NCI-H526 treated with DMSO at 0.1 percent for 48 hours (cell line): ENCODE measurements at places on chromosomes 2 and 18.

GRCh38 chr2:29990129-29990528 is 68.7 kb upstream of the ALK start:
- DNase-seq = no peak

DNA sequence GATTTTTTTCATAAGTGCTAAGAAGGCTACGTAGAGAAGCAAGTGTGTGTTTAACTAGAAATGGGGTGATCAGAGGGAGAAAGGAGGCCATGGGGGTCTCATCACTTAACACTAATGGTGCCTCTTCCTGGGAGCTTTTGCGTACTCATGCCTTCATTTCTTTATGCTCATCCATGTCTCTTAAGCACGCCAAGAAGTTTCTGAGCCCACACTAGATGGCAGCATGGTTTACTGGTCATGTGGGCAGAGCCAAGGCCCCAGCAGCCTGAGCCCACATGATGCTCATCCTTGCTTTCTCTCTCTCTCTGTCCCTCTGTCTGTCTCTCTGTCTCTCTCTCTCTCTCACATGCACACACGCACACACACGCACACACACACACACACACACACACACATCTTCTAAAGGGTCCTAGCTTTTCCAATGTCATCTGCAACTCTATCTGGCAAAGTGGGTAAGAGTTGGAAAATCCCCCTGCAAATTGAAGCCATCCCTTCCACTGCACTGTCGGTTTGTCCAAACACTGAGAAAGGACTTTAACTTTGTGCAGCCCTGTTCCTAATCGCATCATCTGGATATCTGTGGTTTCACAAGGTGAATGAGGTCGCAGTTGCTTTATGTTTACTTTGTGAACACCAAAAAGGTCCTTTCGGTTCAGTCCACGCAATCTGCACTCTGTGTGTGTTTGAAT is 137.1 kb upstream of the CCDC68 start:
- peak; percentile 38 for DNase-seq

GRCh38 chr18:46712406-46712805 is 44.4 kb downstream of the ST8SIA5 start:
- DNase-seq = no peak

DNA sequence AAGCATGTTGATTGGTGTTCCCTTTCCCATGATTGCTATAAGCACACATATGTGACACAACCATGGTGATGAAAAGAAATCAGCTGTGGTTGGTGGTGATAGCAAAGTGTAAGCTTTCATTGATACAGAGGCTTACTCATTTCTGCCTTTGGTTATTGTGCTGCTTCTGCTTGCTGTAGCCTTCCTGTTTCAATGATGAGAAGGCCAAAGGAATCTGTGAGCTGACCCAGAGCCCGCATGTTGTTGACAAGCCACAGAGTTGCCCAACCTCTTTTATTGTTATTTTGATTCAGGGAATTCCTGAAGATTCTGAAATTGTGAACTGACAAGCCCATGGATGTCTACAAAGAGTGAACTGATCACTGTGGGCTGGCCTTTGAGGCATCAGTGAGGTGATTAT is 164.4 kb downstream of the TMEFF2 start:
- DNase-seq = no peak

DNA sequence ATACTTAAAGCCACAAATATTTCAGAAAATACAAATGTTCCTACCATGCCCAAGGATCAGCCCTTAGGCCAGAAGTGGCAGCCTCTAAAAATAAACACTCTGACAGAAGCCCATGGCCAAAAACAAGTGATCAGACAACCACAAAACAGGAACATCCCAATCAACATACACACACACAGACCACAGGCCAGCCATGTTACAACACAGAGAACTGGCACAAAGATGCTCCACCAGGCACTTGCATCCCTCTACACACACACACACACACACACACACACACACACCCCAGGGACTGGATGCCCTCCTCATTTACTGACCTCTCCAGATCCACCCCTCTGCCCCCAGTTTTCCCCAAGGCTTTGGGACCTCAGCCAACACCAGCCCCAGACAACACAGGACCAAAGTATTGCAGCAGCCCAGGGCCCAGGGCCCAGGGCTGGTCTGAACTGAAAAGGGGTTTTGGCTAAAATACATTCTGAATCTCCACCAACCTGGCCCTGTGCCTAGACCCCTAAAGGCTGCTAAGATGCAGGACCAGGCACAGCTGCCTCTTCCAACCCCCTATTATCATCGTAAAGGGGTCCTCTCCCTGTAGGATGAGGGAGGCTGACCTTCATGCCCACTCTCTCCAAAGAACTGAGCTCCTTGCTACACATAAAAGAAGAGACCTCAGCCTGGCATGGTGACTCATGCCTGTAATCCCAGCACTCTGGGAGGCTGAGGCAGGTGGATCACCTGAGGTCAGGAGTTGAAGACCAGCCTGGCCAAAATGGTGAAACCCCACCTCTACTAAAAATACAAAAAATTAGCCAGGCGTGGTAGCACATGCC is 151.4 kb downstream of the TNS1 start:
- DNase-seq = no peak

GRCh38 chr2:47437287-47437686 is 34.3 kb downstream of the MSH2 start:
- DNase-seq = peak; percentile 10

DNA sequence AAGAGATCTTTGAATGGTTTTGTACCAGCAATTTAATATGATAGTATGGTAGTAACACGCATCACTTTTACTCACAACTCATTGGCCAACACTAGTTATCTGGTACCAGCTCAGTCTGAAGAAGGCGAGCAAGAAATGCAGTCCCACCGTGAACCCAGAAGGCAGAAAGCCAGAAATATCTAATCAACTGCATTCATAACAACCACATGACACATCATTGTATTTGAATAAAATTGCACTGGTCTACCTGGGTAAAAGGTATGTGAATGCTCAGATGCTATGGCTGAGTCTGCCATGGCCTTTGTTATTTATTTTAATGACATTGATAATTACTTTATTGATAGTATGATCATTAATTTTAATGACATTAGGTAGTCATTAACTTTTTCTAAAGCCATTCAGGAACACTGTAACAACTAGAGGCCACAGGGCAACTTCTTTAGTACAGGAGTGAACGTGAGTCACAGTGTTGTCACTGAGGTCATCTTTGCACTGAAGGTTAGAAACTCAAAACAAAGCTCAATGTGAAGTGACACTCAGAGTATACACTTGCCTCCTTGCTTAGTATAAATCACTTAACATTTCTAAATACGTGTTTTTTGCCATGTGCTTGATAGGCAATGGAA is 475.6 kb upstream of the TNP1 start:
- no peak for DNase-seq

- no peak for DNase-seq
These were observed 71.4 kb downstream of the HDAC4 start for GRCh38 chr2:239329284-239329971.

DNA sequence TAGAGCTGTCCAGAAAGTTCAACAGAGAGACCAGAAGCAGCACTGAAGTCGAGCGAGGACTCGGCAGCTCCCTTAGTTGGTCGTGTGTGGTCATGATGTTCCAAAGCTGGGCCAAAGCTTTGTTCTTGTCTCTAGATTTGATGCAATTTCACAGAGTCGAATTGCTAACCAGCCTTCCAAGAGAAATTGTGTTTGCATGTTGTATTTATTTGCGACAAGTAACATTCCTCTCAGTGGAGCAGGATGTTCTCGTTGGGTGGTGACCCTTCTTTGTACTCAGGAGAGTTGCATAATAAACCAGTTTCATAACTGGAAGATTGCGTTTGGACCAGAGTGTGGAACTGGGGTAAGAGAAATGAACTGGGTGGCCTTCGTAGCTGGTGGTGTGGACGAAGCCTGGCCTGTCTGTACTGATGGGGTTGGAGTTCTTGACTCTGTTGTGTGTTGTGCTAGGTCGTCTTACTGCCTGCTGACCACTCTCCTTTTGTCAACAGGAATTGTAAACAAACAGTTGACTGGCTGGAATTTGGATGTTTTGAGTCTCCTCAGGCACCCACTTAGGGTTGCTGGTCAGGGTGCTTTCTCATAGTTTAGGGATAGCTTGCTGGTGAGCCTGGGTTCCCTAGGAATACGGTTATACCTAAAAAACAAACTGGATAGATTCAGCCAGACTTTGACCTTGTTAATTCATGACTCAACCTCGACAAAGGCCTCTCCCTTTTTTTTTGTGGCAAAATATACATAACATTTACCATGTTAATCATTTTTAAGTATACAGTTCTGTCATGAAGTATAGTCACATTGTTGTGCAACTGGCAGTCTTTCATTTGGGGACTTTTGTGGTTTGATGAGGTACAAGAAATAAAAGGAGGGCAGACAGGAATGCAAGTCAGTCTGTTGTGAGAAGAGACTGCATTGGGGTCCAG is 28.9 kb upstream of the TOGARAM2 start:
- no peak for DNase-seq

GRCh38 chr2:105764059-105764458 is 19.3 kb downstream of the NCK2 start:
- no peak for DNase-seq

- no peak for DNase-seq
These were observed 148.1 kb upstream of the SIX3 start for GRCh38 chr2:44793322-44793870.

GRCh38 chr2:96330407-96330806 is 5.2 kb upstream of the NCAPH start:
- no peak for DNase-seq

- peak; percentile 70 for DNase-seq
These were observed 25.1 kb upstream of the ARHGAP25 start for GRCh38 chr2:68709421-68709911.

DNA sequence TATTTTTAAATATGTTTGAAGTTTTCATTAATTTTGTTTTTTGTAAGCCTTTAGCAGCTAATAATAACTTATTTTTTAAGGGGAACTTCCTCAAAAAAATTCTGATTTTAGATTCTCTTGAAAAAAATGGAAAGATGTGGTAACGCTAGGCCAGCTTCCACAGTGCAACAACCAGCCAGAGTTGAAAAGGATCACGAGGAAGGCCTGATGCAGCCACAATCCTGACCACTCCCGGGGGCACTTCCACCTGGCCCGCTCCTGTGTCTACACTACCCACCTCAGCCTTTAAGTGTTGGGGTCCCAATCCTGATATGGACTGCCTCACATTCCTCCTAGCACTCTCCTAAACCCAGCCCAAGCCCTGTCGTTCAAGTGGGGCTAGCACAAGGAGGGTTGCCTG is 101.1 kb downstream of the TMEM17 start:
- DNase-seq = no peak

GRCh38 chr2:19078709-19079108 is 279.7 kb downstream of the OSR1 start:
- no peak for DNase-seq

DNA sequence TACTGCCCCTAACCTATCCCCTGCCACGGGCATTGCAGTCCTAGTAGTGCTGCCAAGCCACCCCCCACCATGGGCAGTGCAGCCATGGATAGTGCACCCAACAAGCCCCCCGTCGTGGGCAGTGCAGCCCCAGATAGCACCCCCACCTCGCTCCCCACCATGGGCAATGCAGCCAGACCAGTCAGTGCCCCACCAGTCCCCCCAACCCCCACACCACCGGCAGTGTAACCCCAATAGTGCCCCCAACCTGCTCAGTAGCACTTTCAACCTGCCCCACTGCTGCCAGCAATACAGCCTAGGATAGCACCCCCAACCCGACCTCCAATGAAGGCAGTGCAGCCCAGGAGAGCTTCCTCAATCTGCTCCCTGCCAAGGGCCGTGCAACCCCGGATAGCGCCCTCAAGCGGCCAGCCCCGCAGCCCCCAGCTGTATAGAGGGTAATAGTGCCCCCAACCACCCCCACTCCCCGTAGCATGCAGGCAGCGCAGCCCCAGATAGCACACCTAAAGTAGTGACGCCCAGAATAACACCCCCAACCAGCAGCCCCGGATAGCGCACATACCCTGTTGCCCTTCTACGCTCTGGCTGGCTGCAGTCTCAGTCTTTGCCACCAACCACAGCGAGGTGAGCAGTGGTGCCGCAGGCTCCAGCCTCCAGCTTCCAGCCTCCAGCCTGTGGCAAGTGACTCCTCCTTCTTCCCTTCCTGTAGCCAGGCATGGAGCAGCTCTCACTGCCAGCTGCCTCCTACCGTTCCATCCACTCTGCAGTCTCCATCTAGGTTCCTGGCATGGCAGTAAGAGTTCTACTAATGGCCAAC is 45.4 kb upstream of the ANKRD62 start:
- no peak for DNase-seq

- no peak for DNase-seq
These were observed 613.4 kb downstream of the ARHGAP15 start for GRCh38 chr2:143742581-143742980.

DNA sequence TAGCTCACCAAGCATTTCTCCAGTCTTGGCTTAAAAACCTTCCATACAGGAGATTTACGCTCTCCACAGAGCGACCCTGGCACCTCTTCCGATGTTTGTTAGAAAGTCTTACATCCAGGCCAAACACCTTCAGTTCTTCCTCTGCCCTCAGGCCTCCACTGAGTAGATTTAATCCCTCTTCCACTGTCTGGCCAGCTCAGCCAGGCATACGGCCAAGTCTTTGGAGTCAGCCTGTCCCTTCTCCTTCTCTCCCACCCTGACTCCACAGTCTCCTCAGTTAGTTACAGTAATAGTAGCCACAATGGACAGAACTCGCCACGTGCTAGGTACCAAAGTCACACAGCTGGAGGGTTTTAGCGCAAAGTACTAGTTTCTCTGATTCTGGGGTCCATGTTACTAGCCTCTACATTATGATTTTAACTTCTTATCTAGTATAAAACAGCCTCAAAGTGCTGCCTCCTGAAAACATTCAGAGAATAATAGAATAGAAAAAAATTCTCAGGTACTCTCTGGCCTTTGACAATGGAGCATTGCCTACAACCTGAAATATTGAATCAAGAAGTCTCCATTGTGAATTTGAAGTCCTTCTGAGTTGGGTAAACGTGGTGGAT is 39.5 kb downstream of the THNSL2 start:
- DNase-seq = no peak

DNA sequence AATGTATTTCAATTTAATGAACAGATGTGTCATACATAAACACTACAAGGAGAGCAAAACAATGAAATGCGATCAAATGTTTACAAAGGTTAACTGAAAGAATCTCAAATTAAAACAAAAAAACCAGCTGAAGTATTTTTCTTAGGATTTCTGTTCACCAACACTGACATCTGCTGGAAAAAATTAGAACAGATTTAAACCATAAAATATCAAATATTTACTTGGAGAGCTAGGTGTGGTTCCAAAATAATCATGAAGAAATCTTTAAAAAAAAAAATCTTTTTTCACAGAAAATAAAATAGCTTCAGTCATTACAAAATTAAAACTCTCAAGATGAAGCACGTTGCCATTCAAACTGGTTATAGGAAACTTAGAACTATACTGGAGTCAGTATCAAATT is 13.8 kb downstream of the MMADHC start:
- DNase-seq = no peak

DNA sequence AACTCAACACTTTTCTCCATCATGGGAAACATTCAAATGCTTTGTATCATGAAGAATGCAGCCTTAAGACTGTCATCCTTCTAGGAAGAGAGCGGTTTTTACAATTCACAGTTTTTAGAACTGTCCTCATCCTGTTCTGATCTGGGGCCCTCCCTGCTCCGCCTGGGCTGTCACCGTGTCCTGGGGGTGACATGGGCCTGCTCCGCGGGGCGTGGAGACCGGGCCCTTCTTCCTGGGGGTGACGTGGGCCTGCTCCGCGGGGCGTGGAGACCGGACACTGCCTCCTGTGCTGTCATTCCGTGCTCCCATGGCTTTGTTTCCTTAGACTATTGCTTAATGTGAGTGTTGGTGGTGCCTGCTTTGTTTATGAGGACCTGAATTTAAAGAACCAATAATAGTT is 122.8 kb downstream of the TMEM18 start:
- DNase-seq = no peak
